ENCODE measurements at places on chromosomes 12 and 14.

DNA sequence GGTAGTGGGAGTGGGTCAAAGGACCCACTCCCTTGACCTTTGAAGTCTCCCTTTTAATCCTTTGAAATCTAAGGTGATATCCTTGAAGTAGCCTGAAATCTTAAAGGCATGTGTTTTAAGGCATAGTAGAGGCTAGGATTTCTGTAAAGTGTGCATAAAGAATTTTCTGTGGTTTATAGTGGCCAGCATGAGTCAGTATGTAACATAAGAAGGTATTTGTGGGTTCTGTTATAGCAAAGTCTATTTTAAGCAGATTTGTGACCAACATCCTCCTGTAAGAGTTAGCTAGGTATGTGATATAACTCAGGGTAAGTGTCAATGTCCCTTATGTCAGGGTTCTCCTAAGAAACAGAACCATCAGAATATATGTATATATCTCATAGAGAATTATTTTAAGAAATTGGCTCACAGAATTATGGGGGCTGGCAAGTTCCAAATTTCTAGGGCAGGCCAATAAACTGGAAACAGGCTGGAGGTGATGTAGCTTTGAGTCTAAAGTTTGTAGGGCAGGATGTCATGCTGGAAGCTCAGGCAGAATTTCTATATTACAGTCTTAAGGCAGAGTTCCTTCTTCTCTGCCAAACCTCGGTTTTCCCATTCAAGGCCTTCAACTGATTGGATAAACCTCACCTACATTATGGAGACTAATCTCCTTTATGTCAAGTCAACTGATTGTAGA lies 18.7 kb upstream of the EPYC start:
- no peak for DNase-seq

GRCh38 chr14:91901449-91902226 lies 34.3 kb upstream of the TC2N start:
- no peak for DNase-seq

GRCh38 chr14:65345266-65345665 lies 67.3 kb upstream of the FUT8 start:
- DNase-seq, result no peak

DNA sequence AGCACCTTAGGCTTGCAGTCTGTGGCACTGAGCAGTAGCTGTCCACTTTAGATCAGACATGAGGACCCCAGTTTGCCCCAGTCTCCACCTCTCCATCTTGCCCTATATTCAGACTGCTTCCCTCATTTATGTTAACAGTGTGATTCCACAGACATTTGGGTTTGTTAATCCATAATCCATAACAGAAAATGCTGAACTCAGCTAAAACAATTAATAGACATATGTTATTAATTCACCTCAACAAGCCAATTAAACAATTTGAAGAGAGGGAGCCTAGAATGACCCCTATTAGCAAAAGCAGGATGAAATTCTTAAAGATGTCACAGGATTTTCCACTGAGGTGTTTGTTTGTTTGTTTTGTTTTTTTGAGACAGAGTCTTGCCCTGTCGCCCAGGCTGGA lies 9.1 kb downstream of the CDKL1 start:
- DNase-seq, result no peak

GRCh38 chr12:107929436-107929835 lies 154.9 kb downstream of the ASCL4 start:
- DNase-seq, result no peak

DNA sequence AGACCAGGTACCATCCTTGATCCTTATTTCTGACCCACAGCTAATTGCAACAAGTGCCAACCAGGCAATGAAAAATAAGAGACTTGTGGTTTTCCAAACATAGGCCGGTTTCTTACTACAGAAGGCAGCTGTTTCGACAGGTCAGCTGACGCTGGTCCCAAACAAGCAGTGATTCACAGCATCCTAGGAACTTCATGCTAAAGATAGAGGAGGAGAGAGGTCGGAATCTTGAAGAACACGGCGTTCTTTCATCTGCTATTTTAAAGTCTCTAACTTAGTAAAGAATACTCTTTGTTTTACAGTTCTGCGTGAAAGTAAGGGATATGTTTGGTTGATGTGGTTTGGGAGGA lies 28.1 kb upstream of the ADGRD1 start:
- DNase-seq, result no peak

Measured in CD4-positive, alpha-beta T cell (primary cell).